ENCODE measurements at places on chromosomes 7 and 10.

GRCh38 chr10:123492016-123492415, 174.1 kb upstream of the GPR26 start:
- DNase-seq: no peak

GRCh38 chr7:47818796-47819606, 129.3 kb downstream of the PKD1L1 start:
- peak; percentile 25 for DNase-seq

DNA sequence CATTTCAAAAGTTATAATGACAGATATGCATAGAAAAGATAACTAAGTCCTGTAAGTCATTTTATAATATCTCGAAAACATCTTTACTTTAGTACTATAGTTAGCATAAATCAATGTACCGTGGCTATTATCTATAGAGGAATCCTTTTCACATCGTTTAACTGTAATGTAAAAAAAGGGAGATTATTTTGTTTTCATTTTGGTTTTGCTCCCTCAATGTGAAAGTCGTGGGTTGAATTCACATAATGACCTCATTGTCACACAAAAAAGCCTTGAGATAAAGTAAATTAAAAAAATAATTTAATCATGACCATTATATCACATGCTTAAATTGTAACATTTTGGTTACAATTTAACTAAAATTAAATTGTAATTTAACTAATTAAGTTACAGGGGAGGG, 560.5 kb upstream of the POT1 start:
- no peak for DNase-seq

DNA sequence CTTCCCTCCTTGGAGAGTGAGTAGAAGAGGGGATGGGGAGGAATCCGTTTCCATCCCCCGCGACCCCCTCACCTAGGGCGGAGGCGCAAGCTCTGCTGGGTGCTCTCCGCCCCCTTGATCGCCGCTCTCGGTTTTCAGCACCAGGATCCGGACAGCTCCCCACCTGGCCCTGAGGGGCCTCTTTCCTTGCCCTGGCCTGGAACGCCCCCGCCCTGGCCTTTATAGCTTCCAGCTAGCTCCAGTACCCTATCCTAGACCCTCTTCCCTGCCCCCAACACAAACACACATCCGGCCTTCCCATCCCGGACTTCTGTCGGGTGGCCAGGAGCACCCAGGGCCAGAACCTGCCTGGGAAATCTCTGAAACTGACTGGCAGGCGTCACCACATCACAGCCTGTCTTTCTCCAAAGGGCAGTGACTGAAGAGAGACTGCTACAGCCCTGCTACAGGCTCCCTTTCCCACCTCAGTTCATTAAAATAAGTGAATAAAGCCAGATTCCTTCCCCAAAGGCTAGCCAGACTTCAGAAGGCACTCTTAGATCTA, 72.3 kb upstream of the LEP start:
- no peak for DNase-seq

- DNase-seq: no peak
Measured at GRCh38 chr7:158683541-158683940, 21.1 kb downstream of the NCAPG2 start.

GRCh38 chr7:12322284-12322902, 81.3 kb downstream of the VWDE start:
- DNase-seq: no peak

- DNase-seq: no peak
Measured at GRCh38 chr7:122748195-122748594, 45.5 kb upstream of the RNF148 start.

GRCh38 chr10:92363498-92363897, 72.5 kb downstream of the MARCHF5 start:
- DNase-seq: no peak

- DNase-seq: no peak
Measured at GRCh38 chr7:154855366-154855765, 147.6 kb downstream of the PAXIP1 start.

DNA sequence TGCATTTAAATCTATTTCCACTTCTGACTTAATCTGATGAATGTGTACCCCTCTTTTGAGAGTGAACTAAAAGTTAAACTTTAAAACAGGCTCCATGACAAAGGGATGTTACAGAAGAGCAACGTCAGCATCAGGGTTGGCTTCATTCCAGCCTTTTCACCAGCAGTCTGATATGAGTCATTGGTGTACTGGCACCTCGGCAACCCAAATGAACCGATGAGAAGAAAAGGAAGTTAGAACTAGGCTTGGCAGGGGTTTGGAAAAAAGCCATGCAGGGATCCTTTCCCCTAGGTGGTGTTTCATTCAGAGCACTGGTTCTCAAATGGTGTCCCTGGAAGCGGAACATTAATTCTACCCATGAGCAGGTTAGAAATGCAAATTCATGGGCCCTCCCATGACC, 53.6 kb downstream of the SEC61G start:
- DNase-seq: no peak

DNA sequence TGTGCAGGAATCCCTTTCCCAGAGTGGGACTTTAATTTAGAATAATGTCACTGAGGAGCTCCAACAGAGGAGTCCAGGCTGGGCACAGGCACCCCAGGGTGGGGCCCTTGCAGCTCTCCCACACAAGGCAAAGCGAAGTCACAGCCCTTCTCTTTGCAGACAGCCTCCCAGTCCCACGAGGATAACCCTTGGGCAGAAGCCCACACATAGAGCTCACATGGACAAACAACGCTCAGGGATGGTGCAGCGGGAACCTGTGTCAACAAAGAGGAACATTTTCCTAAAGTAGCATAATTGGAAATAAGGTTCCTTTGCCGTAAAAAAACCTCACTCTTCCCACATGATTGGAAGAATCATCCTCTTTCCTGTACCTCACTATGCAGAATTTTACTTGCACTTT, 29.3 kb upstream of the GGCT start:
- no peak for DNase-seq

- no peak for DNase-seq
Measured at GRCh38 chr10:46096909-46097575, 51.0 kb upstream of the MSMB start.

DNA sequence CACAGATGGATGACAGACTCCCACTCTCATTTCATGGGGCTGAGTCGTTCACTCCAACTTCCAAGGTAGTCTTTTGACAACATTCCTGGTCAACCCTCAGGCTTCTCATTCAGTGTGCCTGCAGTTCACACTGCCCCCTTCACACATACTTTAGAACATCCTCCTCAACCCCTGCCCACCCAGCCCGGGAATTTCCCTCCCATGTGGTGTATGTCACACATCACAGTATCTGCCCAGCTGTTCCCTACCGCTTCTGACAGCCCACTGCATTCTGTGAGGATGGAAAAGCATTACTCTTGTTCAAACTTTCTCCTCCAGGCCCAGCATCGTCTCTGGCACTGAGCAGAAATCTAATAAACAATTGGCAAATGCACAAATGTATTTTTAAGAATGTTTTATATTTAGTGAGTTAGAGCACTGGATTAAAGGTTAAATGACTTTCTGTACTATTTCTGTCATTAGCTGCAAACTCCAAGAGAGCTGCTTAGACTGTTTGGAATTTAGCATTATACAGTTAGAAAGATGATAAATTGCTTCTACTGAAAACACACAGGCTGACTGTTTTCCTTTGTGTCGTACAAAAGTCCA, 110.4 kb downstream of the SFMBT2 start:
- no peak for DNase-seq

- no peak for DNase-seq
Measured at GRCh38 chr10:112858986-112859651, 90.9 kb upstream of the TCF7L2 start.

- no peak for DNase-seq
Measured at GRCh38 chr7:75565132-75565837, 73.2 kb downstream of the SPDYE5 start.

DNA sequence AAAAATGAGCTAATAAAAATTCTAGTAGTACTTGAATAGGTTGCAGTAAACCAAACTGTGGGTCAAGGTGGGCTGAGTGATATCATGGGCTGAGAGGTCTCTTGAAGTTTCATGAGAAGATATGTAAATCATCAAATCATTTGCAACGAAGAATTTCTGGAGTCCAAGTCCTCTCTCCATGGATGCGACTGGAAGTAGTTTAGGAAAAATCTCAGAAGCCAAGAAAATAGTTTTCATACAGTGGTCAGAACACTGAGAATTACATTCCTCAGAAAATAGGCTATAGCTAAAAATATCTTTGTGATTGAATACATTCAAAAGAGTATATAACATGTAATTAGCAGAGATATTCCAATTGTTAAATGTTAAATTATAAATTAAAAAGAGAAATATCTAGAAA, 3.6 kb upstream of the IFIT1 start:
- DNase-seq: no peak

GRCh38 chr7:33550979-33551378, 354.4 kb upstream of the BMPER start:
- no peak for DNase-seq

DNA sequence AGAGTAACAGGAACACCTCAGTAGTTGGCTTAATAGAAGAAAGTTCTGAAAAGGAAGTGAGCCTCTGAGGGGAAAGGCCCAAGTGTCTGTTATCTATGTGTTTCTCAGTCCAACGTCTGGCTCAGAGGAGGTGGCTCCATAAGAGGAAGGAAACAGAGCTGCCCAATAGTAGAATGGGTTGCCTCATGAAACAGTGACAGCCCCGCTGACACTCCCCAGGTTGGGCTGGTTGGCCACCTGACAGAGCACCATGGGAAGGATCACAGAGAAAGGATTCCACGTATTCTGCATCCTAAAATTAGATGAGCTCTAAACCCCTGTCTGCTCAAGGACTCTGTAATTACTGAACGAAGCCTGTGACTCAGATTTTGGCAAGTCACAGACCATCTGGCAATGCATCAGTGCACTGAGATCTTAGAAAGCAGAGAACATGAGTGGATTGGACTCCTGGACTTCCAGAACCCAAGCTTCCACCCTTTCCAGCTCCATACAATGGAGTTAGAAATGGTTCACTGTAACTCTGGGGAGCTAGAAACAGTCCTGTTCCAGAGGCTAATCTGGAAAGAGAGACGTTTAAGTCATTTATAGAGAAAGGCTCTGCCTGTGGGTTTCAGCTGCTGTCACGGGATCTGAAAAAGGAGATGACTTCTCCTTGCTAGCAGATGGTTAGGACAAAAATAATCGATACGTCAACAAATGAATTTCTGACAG, 2.9 kb downstream of the PKD2L1 start:
- peak; percentile 67 for DNase-seq

- DNase-seq: no peak
Measured at GRCh38 chr7:43647673-43648472, 65.0 kb downstream of the STK17A start.

GRCh38 chr10:119863951-119864565, 8.6 kb downstream of the MCMBP start:
- DNase-seq: no peak

DNA sequence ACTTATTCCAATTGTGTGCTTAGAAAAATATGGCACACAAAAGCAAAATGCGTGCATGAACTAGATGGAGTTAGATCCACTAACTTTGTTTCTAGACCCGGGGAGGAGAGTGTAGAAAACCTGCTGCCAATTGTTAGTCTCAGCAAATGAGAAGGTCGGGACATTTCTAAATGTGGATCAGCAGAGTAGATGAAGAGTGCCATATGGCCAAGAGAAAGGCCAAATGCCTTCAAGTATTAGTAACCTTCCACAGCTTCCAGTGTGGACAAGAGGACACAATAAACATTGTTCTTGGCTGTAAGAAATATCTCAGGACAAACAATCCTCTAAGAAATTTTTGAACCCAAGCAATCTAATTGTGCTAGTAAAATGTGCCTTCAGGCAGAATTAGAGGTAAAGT, 690.3 kb downstream of the REEP3 start:
- DNase-seq: no peak

GRCh38 chr7:1638215-1638661, 31.8 kb upstream of the ELFN1 start:
- no peak for DNase-seq

GRCh38 chr10:108850138-108850854, 1073.0 kb downstream of the XPNPEP1 start:
- DNase-seq: no peak

DNA sequence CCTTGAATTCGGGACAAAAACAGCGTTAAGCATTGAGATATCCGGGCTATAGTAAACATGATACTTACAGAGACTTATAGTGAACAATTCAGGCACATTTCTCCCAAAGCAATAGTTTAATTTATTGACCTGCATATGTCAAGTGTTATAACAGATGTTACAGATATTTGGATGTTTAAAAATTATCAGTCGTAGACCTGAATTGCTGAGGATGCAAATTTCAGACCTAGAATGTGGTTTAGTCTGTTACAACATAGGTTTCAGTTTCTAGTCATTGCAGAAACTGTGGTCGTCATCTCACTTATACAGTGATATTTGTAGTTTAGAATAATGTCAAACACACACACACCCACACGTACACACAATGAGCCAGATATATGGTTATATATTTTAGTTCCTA, 85.2 kb downstream of the VTI1A start:
- DNase-seq: no peak

GRCh38 chr7:68334636-68335272, 1263.5 kb upstream of the AUTS2 start:
- no peak for DNase-seq

DNA sequence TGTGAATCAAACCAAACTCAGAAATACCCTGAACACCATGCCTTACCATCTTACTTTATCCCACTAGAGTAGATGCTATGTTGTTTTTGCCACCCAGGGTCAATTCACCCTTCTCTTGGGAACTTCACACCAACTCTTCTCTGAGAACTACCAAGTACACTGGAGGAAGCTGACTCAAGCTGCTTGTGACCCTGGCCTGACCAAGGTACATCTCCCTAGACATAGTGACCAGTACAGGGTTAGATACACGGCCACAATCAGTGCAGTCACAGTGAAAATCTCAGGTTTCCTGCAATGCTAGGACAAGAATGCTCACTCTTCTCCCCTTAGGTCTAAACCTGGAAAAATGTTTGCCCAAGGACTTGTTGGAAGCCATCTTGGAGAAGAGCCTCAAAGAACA, 31.8 kb downstream of the EZH2 start:
- no peak for DNase-seq

GRCh38 chr10:57979956-57980355, 287.7 kb downstream of the IPMK start:
- DNase-seq: no peak

- no peak for DNase-seq
Measured at GRCh38 chr7:14275356-14275755, 285.9 kb upstream of the ETV1 start.

- peak; percentile 62 for DNase-seq
Measured at GRCh38 chr7:1579481-1580421, 9.9 kb upstream of the PSMG3 start.

- DNase-seq: no peak
Measured at GRCh38 chr7:1765336-1765735, 95.3 kb downstream of the ELFN1 start.

DNA sequence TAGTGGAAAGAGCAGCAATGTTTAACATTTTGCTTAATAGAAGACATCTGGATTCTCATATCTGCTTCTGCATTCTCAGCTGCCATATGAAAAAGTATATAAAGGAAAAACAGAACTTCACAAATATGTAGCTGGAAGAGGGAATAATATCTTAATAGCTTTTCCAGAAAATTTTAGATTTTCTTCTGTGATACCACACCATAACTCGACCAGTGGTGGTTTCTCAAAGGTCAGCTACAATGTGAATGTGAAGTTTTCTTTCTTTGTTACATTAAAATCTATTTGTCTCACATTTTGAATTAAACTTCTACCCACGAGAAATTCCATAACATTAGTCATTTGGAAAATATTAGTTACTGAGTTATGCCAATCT, 339.8 kb downstream of the PARD3 start:
- no peak for DNase-seq

GRCh38 chr10:104089621-104090020, 3.9 kb upstream of the COL17A1 start:
- no peak for DNase-seq

Data from CD4-positive, alpha-beta T cell treated with Interferon gamma for 1 hour (primary cell).